ENCODE measurements at places on chromosomes 6 and 20.

DNA sequence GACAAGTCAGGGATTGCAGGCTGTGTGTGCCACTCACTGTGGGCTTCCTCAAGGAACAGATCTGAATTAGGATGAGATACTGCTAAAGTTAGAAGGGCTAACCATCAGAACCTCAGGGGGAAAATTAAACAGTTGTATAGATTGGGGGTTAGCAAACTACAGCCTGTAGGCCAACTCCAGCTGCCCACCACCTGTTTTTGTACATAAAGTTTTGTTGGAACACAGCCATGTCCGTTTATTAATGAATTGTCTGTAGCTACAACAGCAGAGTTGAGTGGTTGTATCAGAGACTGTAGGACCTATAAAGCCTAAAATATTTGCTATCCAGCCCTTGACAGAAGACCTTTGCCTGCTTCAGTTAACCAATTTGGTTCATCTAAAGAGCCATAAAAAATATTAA, 127.2 kb upstream of the ECI2 start:
- DNase-seq = no peak

DNA sequence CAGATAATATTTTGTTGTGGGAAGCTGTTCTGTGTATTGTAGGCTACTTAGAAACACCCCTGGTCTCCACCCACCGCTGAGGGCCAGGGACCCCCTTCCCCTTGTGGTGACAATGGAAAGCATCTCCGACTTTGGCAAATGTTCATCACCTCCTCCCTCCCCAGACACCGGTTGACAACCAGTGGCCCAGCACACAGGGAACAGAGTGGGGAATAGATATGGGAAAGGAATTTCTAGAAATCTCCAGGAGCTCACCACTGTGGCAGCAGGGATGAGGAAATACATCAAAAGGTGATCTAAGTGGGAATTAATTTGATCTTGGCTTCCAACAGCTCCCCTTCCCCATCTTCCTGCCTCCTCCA, 257.3 kb upstream of the FOXQ1 start:
- no peak for DNase-seq

- no peak for DNase-seq
Observed at GRCh38 chr6:46310196-46310595, 139.4 kb upstream of the ENPP5 start.

DNA sequence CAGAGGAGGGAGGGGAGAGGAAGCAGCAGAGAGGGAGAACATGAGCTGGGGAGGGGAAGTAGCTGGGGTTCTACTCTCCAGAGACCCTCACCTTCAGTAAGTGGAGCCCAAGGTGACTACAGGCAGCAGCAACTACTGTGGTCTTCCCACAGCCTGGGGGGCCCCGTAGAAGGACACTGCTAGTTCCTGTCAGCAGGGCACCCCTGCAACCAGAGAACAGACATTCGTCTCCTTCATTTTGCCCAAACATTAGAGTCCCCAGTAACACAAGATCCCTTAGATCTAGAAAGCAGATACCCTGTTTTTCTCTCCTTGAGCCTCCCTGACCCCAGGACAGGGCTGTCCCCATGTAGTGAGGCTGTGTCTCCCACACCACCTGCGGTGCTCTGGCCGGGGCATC, 8.2 kb downstream of the GNMT start:
- DNase-seq = no peak

DNA sequence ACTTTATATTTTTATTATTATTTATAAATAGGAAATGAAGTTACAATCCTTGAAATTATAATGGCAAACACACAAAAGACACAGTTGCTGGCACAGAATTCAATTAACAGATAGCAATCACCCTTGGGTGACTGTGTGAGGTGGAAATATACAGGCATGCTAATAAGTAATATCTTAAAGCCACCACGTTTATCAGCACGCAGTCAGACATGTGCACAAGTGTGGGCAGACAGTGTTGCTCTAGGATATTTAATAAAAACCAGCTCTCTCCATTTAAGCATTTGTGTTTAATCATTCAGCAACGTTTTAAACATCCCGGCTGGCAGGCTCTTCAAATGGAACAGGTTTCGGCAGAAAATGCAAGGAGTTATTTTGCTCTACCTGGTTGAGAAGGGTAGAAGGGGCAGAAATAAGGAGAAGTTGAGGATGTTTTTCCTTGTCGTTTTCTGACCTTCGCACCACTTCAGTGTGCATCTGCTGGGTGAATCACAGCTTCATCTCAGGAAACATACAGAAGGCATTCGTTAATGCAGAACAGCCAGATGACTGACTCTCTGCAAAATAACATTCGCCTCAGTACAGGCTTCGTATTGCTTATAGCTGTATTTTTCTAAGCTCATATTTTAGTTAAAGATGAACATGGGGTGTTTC, 585.1 kb downstream of the QKI start:
- no peak for DNase-seq

- no peak for DNase-seq
Observed at GRCh38 chr20:49892817-49893216, 22.5 kb downstream of the SPATA2 start.

GRCh38 chr6:35449287-35449881, 2.8 kb upstream of the FANCE start:
- DNase-seq = peak; percentile 21

GRCh38 chr6:149015535-149016525, 269.0 kb downstream of the UST start:
- DNase-seq = no peak

GRCh38 chr20:34607066-34607465, 48.5 kb downstream of the MAP1LC3A start:
- DNase-seq = no peak

DNA sequence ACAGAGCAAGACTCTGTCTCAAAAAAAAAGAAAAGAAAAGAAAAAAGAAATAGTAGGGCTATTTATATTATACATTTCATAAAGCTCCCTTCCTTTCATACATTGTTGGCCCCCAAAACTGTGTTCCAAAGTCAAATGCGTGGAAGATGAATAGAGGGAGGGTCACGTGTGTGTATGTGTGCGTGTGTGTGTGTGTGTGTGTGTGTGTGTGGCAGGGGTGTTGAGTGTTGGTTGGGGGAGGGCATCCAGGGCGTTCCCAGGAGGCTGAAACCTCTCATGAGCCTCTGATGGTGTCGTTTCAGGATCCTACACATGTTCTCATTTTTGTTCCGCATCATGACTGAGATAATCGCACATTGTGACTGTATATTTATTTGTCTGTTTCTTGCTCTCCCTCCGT, 7.8 kb upstream of the BPIFB1 start:
- DNase-seq = no peak

GRCh38 chr6:148516617-148517016, 174.0 kb downstream of the SASH1 start:
- no peak for DNase-seq
